ENCODE measurements at places on chromosomes 5 and 9. TPM values are rescaled to one million over a fixed set of nuclear protein-coding genes. Genes with fewer than 3 reads are reported as not detected.

- DNase-seq: no peak
These were observed 21.6 kb upstream of the CSF1R start for GRCh38 chr5:150107909-150108447.

- DNase-seq: no peak
These were observed 366.1 kb downstream of the DMRT2 start for GRCh38 chr9:1416261-1416660.

- DNase-seq: no peak
These were observed 237.8 kb upstream of the GAS1 start for GRCh38 chr9:87184956-87185642.

DNA sequence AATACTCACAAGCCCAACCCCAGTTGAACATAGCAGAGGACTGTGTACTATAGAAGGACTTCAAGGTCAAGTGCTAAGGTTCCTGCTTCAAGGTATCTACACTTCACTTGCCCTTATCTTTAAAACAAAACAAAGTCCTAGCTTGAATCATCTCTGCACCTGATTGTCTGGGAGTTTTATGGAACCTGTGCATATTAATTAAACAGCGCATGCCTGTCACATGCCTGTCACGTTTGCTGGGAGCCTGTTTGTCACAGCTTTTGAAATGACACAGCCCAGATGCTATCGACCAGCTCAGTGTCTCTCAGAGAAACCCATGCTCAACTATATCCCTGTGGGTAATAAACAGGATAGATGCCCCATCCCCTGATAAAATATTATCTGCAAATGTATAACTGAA is 476.0 kb downstream of the ZSWIM6 start:
- DNase-seq: no peak

DNA sequence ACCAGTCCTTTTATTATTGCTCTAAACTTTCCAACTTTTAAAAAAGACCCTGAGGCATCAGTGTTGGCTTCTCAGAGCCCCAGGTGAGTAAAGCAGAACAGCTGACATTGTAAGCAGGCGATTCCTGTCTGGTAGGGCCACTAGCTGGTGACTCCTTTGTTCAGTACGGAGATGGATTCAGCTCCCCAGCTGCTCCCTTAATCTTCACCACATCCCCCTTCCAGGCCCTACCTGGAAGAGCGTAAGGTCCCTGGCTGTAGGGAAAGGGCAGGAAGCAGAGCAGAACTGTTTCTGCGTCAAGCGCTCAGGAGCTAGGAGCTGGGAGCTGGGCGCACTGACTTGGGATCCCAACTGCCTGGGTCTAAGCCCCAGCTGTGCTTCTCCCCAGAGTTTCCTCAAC is 203.7 kb upstream of the TAS2R1 start:
- DNase-seq: no peak

GRCh38 chr5:42581845-42582244 is 158.6 kb downstream of the GHR start:
- DNase-seq: no peak

DNA sequence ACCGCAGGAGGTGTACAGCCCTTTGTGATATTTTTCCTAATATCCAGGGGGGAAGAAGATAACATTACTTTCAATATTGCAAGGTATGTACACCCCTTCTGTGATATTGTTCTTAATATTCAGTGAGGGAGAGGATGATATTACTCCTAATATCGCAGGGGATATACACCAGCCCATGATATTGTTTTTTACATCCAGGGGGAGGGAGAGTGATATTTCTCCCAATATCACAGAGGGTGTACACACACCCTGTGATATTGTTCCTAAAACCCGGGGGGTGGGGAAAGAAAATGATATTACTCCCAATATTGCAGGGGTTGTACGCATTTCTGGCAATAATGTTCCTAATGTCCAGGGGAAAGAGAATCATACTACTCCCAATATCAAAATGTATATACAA is 58.0 kb upstream of the SLC25A48 start:
- DNase-seq: no peak

DNA sequence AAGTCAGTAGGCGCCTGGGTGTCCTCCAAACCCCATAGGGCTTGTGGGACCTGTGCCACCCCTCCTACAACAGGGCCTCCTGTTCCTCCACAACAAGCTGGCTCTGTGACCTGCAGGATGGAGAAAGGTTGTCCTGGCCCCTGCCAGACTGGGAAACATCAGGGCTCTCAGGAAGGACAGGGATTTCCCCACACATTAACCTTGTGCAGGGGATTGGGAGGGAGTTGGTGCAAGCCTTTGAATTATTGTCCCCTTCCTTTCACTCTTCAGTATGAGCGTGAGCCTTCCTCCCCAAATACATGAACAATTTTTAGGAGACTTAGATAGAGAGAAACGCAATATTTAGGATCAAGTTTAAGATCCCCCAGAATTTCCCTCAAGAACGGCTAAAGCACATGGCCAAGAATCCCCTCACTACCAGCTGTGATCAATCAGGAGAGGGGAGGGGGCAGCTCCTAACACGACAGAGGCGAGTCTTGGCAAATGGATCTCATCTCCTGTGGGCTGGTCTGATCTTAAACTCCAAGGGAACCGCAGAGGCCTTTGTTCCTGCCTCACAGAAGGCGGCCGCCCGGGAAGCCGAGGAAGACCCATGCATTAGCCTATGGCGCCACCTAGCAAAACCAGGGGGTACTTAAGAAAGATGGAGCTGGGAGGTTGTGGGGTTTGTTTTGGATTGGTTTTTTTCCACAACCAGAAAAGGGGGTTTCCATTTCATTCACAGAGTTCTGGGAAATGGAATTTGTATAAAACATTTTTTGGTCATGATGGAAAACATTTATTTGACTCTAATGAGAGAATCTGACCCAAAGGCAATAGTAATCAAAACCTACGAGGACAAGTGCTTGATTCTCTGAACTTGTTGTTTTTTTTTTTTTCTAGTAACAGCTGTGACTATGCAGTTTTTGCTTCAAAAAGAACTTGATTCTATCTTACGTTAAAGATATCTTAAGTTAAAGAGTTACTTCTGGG is 36.1 kb upstream of the OSMR start:
- peak; percentile 4 for DNase-seq

- no peak for DNase-seq
These were observed 3.6 kb upstream of the OTP start for GRCh38 chr5:77641963-77642737.

GRCh38 chr5:111975133-111975532 is 218.1 kb upstream of the NREP start:
- DNase-seq: no peak

DNA sequence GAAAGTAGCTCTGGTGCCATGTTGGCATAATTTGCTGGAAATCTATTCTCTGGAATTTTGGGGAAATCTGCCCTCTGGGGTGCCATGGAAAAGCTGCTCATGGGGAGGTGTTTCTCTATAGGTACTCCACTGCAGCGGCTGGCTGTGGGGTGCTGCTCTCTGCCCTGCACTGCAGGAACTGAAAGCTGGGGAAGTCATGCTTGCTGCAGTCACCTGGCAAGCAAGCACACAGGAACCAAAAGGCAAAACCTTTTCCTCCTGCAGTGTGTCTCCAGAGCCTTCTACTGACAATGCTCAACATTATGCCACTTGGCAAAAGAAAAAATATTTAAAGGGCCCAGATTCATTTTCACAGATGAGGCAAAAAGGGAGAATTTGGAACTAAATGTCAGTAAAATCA is 25.8 kb upstream of the CARNMT1 start:
- DNase-seq: no peak

- no peak for DNase-seq
These were observed 105.7 kb upstream of the FAM120A start for GRCh38 chr9:93345643-93346230.

DNA sequence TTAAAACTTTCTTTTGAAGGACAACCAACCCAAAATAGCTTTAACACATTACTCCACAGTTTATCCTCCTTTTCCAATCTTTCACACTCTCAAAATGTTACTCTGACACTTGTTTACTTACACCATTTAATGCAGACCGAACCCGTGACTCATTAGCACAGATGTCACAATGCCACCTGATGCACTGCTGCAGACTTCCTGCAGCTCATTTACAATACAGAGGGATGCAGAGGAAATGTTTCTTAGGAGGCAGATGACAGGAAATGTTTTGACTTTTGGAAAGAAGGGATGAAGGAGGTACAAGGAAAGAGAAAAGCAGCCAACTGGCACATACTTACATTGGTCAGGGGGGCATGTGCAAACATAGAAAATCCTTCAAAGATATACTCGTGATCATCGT is 39.0 kb downstream of the DROSHA start:
- DNase-seq: no peak

DNA sequence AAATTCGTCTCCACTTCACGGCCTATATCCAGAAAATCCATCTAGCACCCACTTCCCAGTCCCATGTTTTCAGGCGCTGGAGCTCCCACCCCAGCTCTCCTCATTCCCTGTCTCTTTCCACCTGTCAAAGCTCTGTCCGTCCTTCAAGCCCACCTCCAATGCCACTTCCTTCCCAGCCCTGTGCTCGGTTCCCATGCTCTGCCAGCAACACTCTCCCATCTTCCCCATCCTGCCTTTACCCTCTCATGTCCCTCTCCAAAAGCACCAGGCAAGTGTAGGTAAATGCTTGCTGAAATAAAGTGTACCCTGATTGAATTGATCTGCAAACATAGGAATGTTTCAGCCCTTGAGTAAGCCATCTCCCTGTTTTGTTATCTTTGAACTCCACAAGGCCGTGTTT is 9.2 kb downstream of the DRD1 start:
- DNase-seq: no peak

- no peak for DNase-seq
These were observed 131.1 kb upstream of the CNTLN start for GRCh38 chr9:17003576-17004240.

DNA sequence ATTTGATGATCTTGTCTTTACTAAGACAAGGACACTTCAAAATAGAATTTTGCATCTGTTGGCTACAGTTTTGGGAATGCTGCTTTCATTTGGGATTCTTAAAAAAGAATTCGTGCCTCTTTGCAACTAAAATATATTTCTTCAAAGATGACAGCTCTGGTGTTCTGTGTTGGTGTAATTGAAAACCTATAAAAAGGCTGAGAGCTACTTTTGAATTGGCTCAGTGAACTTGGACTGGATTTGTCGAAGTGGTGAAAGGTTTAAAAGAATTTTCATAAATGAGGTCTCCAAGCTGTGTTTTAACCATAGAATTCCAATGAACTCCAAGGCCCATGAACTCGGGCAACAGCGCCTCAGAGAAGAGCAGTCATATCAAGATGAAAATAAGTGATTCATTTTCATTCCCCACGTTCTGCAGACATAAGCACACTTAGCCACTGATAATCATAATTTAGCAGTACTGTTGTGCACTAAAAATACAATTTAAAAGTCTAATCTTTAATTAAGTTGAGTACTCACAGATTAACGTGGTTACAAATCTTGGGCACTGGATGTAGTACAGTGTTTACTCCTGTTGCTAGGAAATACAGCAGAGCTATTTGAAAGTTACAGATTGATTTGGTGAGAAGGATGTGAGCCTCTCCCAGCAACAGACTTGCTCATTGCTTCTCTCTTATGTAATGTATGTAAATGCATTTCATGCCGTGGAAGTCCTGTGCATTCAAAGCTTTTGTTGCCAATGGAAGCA is 10.9 kb downstream of the SNCAIP start:
- DNase-seq: no peak

DNA sequence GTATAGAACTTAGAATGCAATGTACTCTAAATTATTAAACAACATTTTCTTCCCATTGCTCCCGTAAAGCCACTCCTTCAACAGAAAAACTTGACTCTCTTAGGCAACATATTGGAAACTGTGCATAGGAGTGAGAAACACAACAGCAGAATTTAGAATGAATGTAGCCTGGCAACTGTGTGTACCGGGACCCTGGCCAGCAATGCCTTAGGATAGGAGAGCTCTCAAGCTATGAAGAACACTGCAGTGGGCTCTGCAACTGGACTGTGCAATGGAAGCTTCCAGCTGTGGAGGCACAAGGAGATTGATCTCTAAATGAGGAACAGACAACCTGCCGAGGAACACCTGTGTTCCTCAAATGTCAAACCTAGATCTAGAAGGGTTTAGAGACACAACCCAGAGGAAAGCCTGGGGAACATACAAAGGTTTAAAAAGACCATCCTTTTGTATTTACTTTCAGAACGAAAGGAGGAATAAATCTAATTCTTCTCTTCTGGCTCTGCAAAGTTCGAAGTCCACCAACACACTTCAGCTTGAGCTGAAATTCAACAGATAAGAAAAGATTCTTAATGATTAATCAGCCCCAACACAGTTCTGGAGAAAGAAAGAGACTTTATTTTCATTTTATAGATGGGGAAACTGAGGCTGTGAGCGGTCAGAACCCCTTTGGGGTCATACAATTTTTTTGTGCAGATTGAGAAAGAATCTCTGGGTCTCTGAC is 51.5 kb upstream of the ARL15 start:
- DNase-seq: no peak

- no peak for DNase-seq
These were observed 12.2 kb downstream of the TNIP1 start for GRCh38 chr5:151068433-151069197.

GRCh38 chr5:67262956-67263355 is 66.4 kb upstream of the CD180 start:
- no peak for DNase-seq

DNA sequence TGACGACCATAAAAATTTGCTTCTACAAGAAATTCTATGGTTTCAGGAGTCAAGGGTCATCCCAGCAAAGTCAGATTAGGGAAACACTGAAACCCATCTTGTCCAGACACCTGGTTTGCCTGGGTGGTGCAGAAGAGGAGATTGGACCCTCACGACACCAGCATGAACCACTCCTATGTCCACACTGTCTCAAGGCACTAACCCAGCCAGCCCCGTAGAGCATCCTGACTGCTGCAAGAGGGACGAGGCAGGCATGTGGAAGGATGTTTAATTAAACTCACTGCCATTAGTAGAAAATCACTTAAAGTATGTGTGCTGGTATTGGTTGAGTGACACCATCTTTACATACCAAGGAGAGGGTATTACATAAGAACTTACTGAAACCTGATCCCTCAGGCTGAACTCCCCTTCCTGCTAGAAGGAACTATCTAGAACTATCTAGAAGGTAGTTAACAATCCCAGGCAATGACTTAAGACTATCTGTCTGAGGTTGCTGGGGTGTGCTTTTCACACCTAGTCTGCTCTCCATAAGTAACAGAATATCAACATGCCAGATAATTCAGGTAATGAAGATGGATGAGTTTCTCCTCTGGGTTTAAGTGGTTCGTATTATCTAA is 93.6 kb downstream of the SEMA6A start:
- DNase-seq: no peak

GRCh38 chr5:172740428-172741205 is 30.4 kb downstream of the DUSP1 start:
- no peak for DNase-seq

DNA sequence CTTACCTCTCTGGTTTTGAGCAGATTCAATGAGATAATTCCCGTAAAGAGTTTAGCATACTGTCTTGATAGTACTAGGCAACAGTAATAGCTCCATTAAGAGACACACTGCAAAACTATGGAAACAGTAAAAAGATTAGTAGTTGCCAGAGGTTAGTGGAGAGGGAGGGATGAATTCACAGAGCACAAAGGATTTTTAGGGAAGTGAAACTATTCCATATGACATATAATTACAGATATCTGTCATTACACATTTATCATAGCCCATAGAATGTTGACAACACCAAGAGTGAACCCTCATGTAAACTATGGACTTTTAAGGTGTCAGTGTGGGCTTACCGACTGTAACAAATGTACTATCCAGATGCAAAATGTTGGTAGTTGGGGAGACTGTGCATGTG is 176.4 kb upstream of the PLCXD3 start:
- DNase-seq: no peak

RGMB gene
- 25.0 TPM for total RNA-seq

IL7R gene
- 1,437 TPM for total RNA-seq

STK32A gene
- not detected for total RNA-seq

CCL28 gene
- 24.8 TPM for total RNA-seq

RNF183 gene
- total RNA-seq: 0.23 TPM

ITGA1 gene
- 4.6 TPM for total RNA-seq

TICAM2 gene
- 1.5 TPM for total RNA-seq

SPRY4 gene
- total RNA-seq: not detected

DND1 gene
- 3.7 TPM for total RNA-seq
